EL (cell line): ENCODE measurements at places on chromosomes 11 and 22.

GRCh38 chr11:12077535-12078280 lies 32.7 kb upstream of the MICAL2 start:
- DNase-seq = peak; percentile 47

DNA sequence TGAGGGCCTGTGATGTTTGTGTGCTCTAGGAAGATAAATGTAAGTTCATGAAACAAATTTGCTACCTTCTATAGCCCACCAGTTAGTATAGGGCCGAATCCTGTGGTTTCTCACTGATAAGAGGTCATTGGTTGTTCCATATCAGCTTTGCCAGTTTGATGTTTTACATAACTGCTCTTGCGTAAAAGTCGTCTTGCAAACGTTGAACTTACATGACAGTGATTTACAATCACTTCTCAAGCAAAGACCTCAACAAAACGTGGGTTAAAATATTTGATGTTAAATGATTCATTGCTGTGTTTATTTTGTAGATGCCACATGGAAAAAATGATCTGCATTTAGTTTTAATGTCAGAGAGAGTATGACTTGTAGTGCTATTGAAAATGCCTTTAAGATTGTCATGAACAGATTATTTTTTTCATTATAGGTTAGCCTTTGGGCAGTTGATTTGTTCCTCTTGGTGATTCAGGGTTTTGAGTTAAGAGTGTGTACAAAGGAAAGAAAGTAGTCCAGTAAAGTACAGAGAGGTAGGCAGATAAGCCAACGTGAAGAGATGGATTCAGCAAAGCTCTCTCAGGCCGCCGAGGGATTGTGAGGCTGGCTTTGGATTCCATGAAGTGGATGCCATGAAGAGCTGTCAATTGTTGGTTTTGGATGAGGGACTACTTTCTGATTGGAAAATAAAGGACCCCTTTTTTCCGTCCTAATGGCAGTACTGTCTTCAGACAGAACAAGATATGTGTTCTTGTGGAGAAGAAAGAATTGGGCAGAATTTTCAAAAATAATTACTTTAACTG lies 2.6 kb downstream of the EWSR1 start:
- peak; percentile 68 for DNase-seq

DNA sequence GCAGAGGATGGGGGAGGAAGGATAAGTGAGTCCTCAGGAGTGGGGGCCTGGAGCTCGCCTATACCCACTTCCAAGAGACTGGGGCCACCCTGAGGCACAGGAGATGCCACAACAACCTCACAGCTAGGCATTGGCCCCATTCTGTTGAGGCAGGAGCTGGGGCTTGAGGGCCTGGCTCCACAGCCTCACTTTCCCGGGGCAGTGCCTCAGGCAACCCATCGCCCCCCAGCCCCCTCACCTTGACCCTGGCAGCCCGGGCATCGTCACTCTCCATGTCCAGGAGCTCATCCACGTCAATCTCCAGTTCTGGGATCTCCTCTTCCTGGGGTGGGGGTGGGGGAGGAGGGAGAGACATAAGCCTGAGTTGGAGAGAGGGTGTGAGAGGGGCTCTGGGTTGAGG lies 1.8 kb downstream of the PPP1R14B start:
- no peak for DNase-seq

- DNase-seq = no peak
These were observed 87.1 kb upstream of the RAG2 start for GRCh38 chr11:36684840-36685801.

DNA sequence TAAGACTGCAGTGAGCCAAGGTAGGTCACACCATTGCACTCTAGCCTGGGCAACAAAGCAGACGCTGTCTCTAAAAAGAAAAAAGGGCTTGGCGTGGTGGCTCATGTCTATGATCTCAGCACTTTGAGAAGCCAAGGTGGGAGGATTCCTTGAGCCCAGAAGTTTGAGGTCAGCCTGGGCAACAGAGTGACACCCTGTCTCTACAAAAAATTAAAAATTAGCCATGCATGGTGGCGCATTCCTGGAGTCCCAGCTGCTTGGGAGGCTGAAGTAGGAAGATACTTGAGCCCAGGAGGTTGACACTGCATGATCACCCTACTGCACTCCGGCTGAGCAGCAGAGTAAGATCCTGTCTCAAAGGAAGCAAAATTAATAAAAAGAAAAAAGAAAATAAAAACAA lies 38.9 kb upstream of the RDX start:
- no peak for DNase-seq

GRCh38 chr22:30718938-30719337 lies 24.3 kb downstream of the OSBP2 start:
- no peak for DNase-seq

GRCh38 chr11:111194860-111195568 lies 50.5 kb upstream of the POU2AF2 start:
- DNase-seq = no peak

DNA sequence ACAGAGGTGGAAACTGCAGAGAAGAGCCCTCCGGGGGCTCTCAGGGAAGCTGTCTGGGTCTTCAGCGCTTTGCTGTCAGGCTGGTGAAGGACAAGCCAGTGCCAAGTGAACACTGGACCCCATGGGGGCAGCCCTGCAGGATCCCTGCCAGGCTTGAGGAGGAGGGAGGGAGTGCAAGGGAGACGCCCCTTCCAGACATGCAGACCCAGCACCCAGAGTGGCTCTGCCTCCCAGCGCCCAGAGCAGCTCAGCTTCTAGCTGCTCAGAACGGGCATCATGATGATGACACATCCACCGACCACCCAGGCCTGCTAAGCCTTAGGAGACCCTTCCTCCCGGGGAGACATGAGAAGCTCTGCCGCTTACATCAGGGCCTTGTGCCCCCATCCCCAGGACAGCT lies 39.7 kb downstream of the TBX1 start:
- DNase-seq = no peak

DNA sequence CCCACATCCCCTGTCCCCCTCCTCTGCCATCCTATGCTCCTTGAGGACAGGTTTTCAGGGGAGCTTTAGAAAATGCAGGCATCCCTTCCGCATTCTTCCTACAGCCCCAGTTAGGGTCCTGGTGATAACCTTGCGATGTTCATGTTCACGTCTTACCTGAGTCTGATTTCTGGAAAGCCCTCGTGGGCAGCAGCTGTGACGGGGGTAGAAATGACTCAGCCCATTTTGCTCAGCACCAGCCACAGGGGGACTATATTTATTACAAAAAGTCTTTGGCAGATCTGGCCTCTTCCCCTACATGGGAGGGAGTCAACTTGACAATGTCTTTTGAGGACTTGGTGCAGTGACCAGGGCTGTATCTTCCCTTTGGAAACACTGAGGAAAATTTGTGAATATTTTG lies 12.3 kb downstream of the PKNOX2 start:
- no peak for DNase-seq

DNA sequence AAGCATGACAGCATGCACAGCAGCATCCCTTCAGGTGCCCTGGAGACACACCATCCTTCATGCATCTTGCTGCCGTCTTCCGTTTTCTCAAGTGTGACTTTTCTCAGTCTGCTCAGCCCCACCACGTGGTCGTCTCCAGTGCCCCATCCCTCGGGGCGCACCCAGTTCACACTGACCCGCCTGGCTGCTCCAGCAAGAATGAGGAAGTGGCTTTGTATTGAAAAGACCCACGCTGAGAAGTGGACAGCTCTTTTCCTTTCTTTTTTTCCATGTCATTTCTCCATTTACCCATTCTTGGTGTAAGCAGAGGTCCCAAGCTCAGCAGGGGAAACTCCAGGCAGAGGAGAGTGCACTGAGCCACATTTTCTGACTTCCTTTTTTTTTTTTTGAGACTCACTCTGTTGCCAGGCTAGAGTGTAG lies 14.5 kb downstream of the SERPINH1 start:
- peak; percentile 77 for DNase-seq

- no peak for DNase-seq
These were observed 60.9 kb upstream of the PAX6 start for GRCh38 chr11:31872076-31872443.
